ENCODE measurements at places on chromosomes 5 and 9.

DNA sequence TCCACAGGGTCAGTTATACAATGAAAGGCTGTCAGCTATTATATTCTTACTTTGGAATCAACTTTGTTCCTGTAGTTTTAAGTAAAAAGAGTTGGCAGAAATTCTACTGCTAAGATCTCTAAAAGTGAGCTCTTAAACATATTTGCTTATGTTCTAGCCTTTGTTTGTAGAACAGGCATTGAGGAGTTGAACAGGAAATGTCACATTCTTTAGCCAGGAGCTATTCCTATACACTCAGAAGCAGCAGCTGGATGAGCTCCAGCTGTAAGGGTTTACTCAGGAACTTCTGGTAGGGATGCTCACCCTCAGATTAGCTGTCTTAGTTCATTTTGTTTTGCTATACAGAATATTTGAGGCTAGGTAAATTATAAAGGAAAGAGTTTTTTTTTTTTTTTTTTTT, 22.4 kb upstream of the SPINK14 start:
- DNase-seq: no peak

GRCh38 chr9:6007770-6008168, 7.7 kb downstream of the RANBP6 start:
- peak; percentile 15 for DNase-seq

GRCh38 chr9:5575000-5575399, 53.9 kb upstream of the RIC1 start:
- no peak for DNase-seq

- no peak for DNase-seq
These were observed 125.0 kb downstream of the TRIO start for GRCh38 chr5:14267991-14268708.

DNA sequence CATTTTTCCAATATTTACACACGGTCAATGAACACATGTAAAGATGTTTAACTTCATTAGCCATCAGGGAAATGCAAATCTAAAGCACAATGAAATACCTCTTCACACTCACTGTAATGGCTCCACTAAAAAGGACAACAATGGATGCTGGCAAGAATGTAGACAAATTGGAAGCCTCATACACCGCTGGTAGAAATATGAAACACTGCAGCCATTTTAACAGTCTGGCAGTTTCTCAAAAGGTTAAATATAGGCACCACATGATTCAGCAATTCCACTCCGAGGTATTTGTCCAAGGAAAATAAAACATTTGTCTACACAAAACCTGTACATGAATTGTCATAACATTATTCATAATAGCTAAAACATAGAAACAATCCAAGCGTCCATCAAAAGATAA, 20.0 kb downstream of the RNF145 start:
- no peak for DNase-seq

DNA sequence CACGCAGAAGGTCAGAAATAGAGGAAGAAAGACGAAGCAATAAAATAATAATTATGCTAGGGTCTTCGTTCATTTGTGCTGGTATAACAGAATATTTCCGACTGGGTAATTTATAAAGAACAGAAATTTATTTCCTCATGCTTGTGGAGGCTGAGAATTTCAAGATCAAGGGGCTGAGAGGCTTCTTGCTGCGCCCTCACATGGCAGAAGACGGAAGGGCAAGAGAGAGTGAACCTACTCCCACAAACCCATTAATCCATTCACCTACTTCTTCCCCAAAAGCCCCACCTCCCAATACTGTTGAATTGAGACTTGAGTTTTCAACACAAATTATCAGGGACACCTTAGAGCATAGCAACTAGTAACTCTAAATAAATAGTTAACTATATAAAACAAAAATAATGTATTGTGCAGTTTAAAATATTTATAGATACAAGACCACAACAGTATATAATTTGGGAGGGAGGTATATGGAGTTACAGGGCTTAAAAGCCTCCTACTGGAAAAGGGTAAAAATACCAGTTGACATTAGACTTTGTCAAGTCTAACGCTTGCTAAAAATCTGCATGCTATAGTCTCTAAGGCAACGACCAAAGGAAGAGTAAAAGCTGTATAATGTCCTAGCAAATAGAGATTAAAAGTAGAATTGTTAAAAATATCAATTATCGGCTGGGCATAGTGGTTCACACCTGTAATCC, 40.3 kb upstream of the NAA35 start:
- DNase-seq: no peak

DNA sequence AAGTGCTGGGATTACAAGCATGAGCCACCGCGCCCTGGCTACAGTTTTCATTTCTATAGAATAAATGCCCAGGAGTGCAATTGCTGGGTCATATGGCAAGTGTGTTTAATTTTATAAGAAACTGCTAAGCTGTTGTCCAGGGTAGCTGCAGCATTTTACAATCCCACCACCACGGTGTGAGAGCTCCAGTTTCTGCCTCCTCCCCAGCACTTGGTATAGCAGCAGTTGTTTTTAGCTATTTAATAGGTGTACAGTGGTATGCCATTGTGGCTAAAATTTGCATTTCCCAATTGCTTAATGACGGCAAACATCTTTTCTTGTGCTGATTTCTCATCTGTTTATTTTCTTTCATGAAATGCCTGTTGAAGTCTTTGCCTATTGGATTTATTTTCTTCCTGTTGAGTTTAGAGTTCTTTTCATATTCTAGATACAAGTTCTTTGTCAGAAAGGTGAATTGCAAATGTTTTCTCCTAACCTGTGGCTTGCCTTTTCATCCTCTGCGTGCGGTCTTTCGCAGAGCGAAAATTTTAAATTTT, 100.3 kb downstream of the NDFIP1 start:
- no peak for DNase-seq

DNA sequence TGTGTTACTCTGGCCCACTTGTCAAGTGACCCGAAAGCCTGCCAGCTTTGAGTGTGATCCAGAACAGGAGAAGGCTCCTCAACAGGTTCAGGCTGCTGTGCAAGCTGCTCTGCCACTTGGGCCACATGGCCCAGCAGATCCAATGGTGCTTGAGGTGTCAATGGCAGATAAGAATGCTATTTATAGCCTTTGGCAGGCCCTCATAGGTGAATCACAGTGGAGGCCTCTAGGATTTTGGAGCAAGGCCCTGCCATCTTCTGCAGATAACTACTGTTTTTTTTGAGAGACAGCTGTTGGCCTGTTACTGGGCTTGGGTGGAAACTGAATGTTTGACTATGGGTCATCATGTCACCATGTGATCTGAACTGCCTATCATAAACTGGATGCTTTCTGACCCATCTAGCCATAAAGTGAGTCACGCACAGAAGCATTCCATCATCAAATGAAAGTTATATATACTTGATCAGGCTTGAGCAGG, 180.8 kb downstream of the CARTPT start:
- no peak for DNase-seq

DNA sequence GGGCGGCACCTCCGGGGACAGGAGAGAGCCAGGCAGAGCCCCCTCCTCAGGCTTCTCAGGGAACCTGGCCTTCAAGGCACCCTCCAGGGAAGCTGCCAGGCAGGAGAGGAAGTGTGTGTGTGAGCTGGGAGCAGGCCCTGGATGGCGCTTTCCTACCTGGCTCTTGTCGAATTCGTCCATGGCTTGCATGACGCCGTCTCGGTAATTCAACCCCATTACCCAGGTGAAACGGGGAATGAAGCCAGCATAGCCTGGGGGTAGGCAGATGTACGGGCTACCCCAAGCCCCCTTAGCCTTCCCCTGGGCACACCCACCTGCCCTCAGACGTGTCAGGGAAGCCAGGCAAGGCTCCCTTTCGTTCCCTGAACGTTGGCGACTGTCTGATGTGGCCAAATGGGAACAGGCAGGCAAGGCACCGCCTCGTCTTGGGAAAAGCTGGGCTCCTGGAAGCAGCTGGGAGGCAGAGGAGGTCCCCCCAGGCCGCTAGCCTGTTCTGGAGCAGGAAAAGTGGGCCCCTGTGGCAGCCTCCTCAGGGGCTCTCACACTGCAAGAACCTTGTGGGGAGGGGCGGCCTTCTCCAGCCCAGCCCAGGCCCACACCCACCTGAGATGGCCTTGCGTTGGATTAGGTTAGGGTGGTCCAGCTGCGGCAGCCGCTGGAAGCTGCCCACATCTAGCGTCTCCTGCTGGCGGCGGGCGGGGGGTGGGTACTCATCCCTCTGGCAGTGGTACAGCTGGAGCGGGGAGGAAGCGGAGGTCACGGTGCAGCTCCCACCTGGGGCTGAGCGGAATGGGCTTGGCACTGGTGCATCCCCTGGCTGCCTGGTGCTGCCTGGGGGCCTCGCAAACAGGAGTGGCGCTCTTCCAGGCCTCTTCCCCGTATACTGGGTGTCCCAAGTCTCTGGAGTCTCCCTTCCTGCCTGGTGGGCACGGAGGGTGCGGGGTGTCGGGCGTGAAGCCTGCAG, 3.7 kb downstream of the TUBB4B start:
- no peak for DNase-seq

GRCh38 chr5:159340511-159340910, 10.2 kb upstream of the IL12B start:
- no peak for DNase-seq

- DNase-seq: no peak
These were observed 28.4 kb upstream of the TLE1 start for GRCh38 chr9:81717747-81718077.

DNA sequence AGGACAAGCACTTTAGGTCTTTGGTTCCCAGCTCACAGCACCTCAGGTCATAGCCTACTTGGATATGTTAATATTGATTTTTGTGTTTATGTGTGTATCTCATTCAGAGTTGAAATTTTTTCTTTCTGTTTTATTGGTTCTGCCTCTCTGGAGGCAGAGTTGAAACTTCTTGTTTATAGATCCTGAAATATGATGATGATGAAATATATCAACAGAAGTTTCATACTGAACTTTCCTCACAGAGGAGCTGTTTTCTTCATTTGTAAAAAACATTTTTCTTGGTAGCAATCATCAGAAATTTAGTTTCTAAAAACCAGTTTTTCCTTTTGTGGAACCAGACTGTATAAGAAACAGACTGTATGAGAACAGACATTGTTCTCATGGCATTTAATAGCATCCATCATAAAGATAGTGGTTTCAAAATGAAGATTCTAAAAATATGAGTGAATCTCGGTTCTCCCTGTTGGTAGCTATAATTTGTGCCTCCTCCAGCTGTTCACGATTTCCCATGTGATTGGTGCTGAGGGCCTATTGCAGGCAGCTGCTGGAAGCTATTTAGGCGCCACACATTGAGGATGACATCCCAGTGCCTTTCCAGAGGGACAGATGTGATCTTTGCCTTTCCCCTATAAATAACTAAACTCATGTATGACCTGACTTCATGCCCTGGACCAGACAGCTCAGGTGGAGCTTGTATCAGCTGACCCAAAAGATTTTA, 39.5 kb upstream of the CFAP157 start:
- no peak for DNase-seq

Data from brain pericyte (primary cell).